ENCODE measurements at places on chromosomes 3 and 15. TPM values are rescaled to one million over a fixed set of nuclear protein-coding genes. Genes with fewer than 3 reads are reported as not detected.

GRCh38 chr3:106428565-106428994, 559.8 kb upstream of the CBLB start:
- DNase-seq = no peak

GRCh38 chr3:87625876-87626275, 349.5 kb upstream of the POU1F1 start:
- no peak for DNase-seq

- DNase-seq = no peak
Observed at GRCh38 chr3:37579181-37579580, 282.5 kb upstream of the CTDSPL start.

DNA sequence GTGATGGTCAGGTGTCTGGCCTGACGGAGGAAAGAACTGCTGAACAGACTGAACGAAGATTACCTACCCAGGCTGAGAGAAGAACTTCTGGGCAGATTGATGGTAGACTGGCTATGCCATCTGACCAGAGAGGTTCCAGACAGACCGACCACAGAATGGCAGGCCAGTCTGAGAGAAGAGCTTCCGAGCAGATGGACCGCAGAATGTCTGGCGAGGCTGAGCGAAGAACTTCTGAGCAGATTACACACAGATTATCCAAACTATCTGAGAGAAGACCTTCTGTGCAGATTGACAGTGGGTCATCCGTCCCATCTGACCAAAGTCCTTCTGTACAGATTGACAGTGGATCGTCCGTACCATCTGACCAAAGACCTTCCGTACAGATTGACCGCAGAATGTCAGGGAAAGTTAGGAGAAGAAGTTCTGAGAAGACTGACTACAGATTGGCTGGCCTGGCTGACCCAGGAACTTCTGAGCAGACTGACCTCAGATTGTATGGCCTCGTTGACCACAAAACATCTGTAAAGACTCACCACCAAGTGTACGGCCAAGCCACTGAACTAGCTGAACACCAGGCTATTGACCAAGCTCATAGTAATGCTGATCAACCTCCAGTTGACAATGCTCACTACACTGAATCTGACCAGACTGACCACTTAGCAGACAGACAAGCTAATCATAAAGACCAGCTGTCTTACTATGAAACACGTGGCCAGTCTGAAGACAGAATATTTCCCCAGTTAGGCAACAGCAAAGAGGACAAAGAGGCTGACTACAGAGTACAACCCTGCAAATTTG, 812 bp downstream of the TEX55 start:
- DNase-seq = no peak

GRCh38 chr15:74402873-74403587, 30.7 kb downstream of the SEMA7A start:
- no peak for DNase-seq

- DNase-seq = no peak
Observed at GRCh38 chr3:50484722-50485121, 18.7 kb downstream of the CACNA2D2 start.

- no peak for DNase-seq
Observed at GRCh38 chr3:122615303-122615702, 37.9 kb downstream of the PARP15 start.

GRCh38 chr3:178325330-178325729, 210.9 kb upstream of the KCNMB2 start:
- DNase-seq = peak; percentile 49

- no peak for DNase-seq
Observed at GRCh38 chr15:65971741-65971995, 102.4 kb downstream of the RAB11A start.

GRCh38 chr3:166531730-166532129, 694.5 kb upstream of the BCHE start:
- no peak for DNase-seq

DNA sequence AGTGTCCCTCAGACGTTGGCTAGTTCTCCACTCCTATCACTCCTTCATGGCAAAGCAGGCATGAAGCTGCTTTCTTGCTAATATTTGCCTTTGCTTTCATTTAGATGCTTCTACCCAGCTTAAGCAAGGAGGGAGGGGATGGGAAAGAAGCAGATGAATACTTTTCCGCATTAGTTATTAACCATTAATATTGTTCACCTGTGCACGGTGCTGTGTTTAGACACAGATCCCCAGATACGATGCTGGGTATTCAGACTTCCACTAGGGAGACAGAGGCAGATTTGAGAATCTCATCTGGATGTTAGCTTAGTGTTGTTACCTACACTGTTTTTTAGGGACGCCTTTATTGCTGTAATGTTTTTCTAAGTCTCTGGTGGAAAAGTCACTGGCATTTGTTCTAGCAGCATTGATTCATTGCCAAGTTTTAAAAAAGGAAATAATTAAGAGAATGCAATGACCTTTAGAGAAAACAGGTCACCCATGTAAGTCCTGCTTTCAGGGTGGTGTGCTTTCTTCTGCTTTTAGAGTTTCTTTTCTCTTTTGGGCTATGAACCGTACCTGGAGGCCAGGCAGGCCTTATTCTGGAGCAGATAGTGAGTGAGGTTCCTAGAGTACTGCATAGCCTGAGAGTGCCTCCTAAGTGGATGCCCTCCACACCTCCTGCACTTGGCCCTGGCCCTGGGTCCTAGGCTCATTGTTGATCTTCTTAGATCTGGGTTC, 55.5 kb downstream of the MYZAP start:
- no peak for DNase-seq

DNA sequence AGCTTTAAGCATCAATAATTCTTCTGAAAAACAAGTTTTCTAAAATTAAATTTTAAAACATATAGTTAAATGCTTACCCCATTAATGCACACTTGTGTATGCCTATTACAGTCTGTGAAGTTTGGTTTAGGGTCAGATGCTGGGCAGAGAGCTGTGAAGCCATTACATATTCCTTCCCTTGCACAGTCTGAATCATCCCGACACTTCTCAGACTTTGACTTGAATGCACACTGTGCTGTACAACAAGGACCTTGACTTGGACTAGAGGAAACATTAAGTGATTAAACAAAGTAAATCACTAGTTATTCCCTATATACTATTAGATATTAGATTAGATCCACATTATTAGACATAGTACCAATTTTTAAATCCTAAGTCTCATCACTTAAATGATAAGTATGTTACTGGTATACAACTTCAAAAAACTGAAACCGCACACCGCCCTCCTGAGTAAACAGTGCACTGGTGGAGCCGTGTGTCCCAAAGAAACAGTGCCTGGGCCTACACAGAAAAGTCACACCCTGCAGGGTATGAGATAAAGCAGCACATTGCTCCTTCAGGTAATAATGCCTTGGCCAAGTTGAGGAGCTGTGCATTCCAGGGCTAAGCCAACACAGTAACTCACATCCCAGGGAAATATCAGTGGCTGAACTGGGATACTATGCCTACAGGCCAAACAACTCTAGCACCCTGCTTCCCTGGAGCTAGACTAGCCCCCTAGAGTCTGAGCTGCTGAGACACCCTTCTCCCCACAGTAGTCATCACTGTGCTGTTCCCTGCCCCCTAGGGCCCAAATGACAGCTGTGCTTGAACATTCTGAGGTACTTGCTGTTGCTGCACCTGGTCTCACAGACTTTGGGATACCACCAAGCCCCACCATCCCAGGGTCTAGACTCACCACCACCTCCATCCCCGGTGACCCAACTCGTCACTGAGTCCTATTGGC, 137.5 kb downstream of the ADAM10 start:
- no peak for DNase-seq

DNA sequence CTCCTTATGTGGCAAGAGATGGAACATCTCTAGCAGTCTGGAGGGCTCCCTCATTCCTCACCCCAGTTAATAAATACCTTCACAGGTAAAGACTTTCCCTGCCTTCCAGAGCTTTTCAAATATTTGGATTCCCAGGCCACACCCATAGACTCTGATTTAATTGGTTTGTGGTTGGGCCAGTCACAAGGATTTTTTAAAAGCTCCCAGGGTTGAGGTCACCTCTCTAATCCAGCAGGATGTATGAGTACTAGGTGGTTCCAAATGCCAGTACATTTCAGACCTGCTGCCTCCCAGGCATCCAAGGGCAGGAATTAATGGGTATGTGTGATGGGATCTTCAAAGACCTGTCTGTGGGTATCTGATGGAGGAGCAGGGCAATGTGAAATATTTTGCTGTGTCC, 312.8 kb downstream of the CLSTN2 start:
- DNase-seq = no peak

GRCh38 chr3:61872077-61872706, 310.8 kb downstream of the PTPRG start:
- DNase-seq = no peak

GRCh38 chr3:101950510-101950909, 101.2 kb downstream of the NFKBIZ start:
- no peak for DNase-seq

DNA sequence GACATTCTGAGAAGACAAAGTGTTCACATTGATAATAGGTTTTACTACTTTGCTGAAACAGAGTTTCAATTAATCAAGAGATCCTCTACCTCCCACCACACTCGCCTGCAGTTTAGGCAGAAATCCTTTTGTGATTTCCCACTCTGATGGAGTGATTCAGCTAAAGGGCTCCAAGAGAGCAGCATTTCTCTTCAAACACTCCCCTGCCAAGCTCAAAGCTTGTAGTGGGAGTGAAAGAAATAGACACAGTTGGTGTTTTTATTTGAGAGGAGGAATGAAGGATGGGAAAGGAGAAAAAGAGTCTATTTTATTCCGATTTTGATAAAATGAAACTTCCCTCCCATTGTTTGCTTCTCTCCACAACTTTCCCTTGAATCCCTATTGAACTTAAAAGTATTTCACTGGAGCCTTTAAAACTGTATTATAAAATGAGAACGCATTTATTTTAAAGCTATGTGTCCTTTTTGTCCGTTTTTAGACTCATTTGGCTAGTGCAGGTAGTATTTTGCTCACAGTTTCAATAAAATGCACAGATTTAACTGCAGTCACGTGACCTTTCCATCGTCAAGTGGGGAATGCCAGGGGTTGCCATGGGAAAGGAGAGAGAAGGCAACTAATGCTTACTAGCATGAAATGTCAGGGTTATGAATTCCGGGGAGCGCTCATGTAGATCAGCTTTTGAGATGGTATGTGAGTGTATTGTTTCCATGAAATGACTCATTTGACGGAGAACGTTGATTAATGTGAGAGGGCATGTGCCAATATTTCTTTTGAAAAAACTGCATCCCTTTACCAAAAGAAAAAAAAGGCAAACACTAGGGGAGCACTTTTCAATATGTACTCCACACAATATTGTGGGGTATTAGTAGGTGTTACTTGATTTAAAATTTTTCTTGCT, 7.7 kb upstream of the OSBPL11 start:
- peak; percentile 66 for DNase-seq

DNA sequence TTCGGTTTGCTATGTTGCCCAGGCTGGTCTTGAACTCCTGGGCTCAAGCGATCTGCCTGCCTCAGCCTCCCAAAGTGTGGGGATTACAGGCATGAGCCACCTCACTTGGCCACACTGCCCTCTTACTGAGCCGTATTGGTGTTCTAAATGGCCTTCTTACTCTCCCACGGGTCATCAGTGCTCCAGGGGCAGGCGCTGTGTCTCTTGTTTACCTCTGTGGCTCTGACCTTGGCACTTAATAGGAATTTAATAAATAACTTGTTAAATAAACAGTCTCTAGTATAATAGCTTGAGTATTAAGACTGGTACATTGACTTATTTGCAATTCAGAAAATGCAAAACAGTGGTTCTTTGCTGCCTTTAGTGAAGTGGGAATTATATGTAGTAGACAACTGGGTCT, 13.7 kb downstream of the FLNB start:
- no peak for DNase-seq

- no peak for DNase-seq
Observed at GRCh38 chr15:42421376-42421775, 62.1 kb downstream of the CAPN3 start.

GRCh38 chr3:12679468-12679867, 15.6 kb upstream of the RAF1 start:
- no peak for DNase-seq

DNA sequence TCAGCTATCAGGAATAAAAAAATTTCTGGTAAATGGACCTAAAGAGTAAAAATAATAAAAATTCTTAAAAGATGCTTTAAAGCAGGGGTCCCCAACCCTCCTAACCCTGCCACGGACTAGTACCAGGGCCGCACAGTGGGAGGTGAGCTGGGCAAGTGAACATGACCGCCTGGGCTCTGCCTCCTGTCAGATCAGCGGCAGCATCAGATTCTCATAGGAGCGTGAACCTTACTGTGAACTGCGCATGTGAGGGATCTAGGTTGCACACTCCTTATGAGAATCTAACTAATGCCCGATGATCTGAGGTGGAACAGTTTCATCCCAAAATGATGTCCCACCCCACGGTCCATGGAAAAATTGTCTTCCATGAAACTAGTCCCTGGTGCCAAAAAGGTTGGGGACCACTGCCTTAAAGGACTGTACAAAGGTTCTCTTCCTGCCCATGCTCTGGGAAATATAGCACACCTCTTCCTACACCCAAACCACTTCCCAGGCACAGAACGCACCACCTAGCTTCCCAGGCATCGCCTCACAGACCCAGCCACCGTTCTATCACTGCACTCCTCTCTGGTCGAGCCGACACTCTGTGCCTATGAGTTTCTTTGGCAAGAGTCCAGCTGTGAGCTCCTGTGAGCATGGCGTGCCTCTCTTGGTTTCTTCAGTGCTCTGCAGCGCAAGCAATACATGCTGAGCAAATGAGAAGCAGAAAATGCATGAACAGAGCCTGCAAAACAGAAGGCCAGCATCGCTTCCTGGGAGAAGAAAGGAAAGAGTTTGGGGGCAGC, 104.9 kb downstream of the OCA2 start:
- DNase-seq = no peak

DNA sequence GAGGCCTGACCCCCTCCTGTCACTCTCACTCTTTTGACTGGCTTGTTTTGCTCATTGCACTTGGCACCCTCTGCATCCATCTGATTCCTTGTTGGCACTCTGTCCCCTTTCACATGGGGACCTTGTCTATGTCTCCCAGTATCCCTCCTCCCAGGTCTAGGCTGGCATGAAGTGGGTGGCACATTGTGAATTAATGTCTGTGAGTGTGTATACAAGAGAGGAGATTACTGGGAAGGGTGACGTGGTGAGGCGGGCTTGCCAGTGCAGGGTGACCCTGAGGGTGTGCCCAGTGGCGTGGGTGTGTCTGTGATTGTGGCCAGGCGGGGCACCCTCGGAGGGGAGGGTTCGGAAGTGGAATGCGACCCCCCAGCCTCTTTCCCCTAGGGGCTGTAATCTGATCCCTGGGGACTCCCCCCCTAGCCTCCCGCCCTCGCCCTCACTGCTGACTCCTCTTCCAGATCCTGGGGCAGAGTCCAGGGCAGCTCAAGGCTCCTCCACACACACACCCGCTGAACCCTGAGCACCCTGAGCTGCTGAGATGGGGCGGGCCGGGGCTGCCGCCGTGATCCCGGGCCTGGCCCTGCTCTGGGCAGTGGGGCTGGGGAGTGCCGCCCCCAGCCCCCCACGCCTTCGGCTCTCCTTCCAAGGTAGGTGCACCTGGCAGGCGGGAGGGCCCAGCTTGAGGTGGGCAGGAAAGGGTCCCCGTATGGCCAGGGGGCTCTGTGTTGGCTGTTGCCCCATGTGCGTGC, at the start of gene SEMA3B:
TSS of gene SEMA3B (plus strand) at position 445 of the 749 bp plus-strand sequence. CDS start at position 539, 94 bp downstream.
- no peak for DNase-seq

Gene PRICKLE2
- 18.5 TPM for polyA plus RNA-seq

Gene COX5A
- polyA plus RNA-seq = 192 TPM

Gene ST8SIA2
- polyA plus RNA-seq = 5.3 TPM

Gene GNAT1
- polyA plus RNA-seq = not detected

Gene GOLGA6B
- polyA plus RNA-seq = 0.07 TPM

Gene IMPG2
- 0.76 TPM for polyA plus RNA-seq

Gene ZNF774
- polyA plus RNA-seq = 5.4 TPM

Gene CDCP1
- 1.2 TPM for polyA plus RNA-seq

Gene CLDND1
- polyA plus RNA-seq = 193 TPM
